ENCODE measurements at places on chromosomes 12 and 14. TPM values are rescaled to one million over a fixed set of nuclear protein-coding genes. Genes with fewer than 3 reads are reported as not detected.

Gene HOXC4
- 2.0 TPM for total RNA-seq

Gene BHLHE41
- total RNA-seq, result 1.6 TPM

Gene LRRC43
- total RNA-seq, result 1.8 TPM

Gene RARG
- total RNA-seq, result 23.9 TPM
